HCEC 1CT (cell line): ENCODE measurements at places on chromosomes 11 and 22.

DNA sequence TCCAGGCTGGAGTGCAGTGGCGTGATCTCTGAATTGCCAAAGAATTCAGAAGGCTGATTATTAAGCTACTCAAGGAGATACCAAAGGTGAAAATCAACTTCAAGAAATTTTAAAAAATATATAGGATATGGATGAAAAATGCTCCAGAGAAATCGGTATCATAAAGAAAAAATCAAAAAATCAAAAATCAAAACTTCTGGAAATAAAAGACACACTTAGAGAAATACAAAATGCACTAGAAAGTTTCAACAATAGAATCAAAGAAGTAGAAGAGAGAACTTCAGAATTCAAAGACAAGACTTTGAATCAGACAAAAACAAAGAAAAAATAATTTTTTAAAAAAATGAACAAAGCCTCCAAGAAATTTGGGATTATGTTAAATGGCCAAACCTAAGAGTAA is 45.6 kb upstream of the CLTCL1 start:
- no peak for DNase-seq

DNA sequence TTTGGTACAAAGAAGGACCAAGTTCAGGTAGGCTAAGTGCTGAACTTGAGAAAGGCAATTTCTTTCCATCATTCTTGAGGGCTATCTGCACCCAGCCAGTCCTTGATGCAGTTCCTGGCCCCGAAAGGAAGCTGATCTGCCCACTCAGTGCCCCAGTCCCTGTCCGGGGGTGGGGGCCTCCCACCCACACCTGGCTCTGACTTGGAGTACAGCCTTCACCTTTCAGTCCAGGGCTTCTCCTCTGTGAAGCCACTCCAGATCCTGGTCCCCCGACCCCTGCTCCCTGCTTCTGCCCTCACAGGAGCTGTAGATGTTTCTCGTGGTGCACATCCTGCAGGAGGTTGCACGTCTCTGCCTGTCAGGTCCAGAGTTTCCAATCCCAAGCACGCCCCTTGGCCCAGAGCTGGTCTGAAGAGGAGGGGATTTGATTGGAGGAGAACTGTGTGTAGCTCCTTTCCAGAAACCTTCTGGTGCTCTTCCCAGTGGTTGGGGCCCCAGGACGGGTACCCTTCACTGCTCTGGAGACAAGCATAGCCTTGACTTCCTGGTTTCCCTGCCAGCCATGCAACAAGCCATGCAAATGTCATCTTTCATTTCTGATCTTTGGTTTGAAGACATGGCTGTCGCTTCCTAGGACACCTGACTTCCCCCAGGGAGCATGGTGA is 75.3 kb downstream of the BCR start:
- DNase-seq: no peak

DNA sequence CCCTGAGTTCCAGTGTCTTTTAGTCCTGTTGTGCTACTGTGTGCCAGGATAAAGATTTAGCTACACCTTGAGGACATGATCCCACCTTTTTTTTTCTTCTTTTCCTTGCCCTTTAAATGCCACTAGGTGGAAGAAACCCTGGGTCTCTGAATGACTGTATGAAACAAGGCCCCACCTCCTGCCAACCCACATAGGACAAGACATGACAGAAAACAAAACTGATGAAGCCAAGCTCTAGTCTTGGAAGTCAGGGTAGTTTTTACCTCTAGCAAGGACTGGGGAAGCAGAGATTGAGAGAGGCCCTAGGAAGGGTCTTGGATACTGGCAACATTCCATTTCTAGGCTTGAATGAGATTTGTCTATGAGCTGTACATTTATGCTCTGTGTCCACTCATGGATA is 410.7 kb downstream of the MIAT start:
- DNase-seq: no peak

DNA sequence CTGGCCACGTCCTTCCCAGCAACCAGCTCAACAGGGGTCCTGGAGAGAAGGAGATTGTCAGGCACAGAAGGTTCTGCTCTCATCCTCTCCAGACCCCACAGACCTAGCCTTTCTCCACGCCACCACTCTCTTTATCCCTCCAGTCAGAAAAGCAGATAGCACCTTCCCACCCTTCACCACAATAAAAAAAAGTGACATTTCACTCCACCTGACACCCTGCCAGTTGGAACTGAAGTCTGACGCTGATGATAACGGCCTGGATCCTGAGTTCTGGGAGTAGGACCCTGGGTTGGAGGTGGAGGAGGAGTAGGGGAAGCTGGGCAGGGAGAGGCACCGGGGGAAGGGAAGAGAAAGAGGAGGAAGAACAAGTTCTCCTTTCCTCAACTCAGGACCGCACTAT is 127.5 kb upstream of the ANO1 start:
- DNase-seq: no peak
